PC-9 (cell line): ENCODE measurements at places on chromosomes 3 and 15. TPM values are rescaled to one million over a fixed set of nuclear protein-coding genes. Genes with fewer than 3 reads are reported as not detected.

Gene HRG
- 0.58 and 1.3 TPM in 2 replicates for total RNA-seq

Gene XCR1
- 0.13 and 0.18 TPM in 2 replicates for total RNA-seq

Gene GLDN
- total RNA-seq = not detected in 2 replicates

Gene GOLGA8J
- total RNA-seq = not detected in 2 replicates

Gene LEKR1
- 3.2 and 3.9 TPM in 2 replicates for total RNA-seq

Gene SERP1
- 106 and 113 TPM in 2 replicates for total RNA-seq

Gene TMEM202
- total RNA-seq = not detected in 2 replicates

Gene SNX22
- 0.33 and 0.40 TPM in 2 replicates for total RNA-seq

Gene MAPK6
- 27.5 and 38.7 TPM in 2 replicates for total RNA-seq

Gene KLHL6
- 0.04 TPM in 1 of 2 replicates, not detected in the other for total RNA-seq

Gene MNS1
- total RNA-seq = 9.7 and 16.2 TPM in 2 replicates

Gene PLA2G4E
- not detected in 2 replicates for total RNA-seq

Gene GPR27
- not detected in 2 replicates for total RNA-seq
